Type B pancreatic cell (in vitro differentiated cells): ENCODE measurements at places on chromosomes 1 and 21. TPM values are rescaled to one million over a fixed set of nuclear protein-coding genes. Genes with fewer than 3 reads are reported as not detected.

GRCh38 chr1:231139125-231139649 is 22.7 kb upstream of the TRIM67 start:
- no peak for DNase-seq

DNA sequence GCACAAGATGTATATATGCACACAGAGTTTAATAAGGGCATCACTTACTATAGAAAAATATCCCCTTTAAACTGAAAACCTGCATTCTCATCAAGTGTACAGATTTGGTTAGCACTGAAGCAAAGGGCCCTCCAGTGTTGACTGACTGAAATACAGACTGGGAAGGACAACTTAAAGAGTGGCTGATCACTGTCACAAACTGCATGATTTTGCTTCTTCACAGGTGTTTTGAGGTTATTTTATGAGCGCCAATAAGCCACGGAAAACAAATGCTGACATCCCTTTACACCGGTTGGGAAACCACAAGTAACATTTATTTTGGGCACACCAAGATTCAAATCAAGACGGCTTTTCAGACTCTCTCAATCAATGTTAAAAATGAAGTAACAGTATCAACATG is 30.9 kb upstream of the RAP1GAP start:
- no peak for DNase-seq

- no peak for DNase-seq
These were observed 54.9 kb upstream of the IGSF21 start for GRCh38 chr1:18052671-18053070.

- DNase-seq: peak; percentile 83
These were observed at the start of gene ST6GALNAC3 for GRCh38 chr1:76074321-76075187. ST6GALNAC3 (plus strand) TSS chr1:76074746.

- no peak for DNase-seq
These were observed 80.6 kb upstream of the SLC44A3 start for GRCh38 chr1:94739521-94740061.

GRCh38 chr1:204065174-204065985 is 7.5 kb upstream of the SOX13 start:
- no peak for DNase-seq

DNA sequence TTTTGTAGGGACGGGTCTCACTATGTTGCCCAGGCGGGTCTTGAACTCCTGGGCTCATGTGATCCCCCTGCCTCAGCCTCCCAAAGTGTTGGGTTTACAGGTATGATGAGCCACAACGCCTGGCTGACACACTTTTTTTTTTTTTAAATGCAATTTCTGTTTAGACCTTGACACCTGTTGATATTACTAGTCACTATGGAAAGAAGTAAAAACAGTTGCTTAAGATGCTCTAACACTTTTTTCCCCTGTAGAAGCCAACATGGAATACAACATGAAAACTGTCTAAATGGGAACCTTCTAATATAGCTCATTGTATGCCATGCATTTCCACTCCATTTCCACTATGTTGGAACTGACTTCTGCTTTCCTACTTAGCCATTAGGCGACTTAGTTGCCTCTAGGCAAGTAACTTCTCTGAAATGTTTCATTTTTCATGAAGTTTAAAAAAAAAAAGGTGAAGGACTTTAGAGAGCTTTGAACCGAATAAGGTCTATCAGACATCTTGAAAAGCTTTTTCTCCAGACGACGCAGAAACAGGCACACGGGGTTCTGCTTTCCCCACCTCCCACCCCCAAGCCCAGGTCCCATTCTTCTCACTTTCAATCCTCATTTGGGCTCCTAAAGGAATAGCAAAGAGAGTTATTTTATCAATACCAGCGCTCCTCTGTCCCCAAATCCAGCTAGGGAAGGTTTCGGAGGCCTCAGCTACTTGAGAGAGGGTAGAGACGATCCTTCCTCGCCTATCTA is 648 bp upstream of the DR1 start:
- no peak for DNase-seq

DNA sequence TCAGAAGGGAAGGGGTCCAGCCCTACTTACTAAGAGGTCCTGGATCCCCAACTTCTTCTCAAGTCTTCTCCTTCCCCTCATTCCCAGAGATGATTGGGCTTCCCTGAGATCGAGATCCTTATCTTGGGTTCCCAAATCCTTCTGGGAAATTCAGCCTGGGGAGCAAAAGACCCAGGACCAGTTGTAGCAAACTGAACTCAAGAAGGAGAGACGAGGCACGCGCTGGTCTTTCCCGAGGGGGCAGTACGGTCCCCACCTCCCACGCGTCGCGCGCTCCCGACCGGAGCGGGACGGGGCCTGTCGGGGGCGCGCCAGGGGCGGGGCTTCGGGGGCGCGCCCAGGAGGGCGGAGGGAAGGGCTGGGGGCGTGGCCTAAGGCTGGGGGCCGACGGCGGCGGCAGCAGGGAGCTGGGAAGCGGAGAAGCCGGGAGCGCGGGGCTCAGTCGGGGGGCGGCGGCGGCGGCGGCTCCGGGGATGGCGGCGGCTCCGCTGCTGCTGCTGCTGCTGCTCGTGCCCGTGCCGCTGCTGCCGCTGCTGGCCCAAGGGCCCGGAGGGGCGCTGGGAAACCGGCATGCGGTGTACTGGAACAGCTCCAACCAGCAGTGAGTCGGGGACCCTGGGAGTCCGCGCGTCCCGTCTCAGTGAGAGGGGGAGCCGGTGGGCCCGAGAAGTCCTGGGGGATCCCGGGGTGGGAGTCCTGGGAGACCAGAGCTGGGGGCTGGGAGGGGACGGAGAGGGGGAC is at the start of gene EFNA3:
EFNA3 (plus strand) TSS at position 369 of the 741 bp plus-strand sequence; CDS start at position 474, 105 bp downstream.
- DNase-seq: peak; percentile 81

DNA sequence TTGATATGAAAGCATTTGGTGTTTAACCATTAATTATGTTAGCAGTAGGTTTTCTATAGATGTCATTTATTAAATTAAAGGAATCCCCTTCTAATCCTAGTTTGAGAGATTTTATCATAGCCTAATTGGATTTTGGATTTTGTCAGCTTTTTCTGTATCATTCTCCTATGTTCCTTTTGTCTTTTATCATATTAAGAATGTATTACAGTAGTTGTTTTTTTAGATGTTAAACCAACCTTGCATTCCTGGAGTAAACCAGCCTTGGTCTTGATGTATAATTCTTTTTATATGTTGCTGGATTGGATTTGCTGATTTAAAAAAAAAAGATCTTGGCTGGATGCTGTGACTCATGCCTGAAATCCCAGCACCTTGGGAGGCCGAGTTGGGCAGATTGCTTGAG is 5.6 kb downstream of the SETDB1 start:
- no peak for DNase-seq

DNA sequence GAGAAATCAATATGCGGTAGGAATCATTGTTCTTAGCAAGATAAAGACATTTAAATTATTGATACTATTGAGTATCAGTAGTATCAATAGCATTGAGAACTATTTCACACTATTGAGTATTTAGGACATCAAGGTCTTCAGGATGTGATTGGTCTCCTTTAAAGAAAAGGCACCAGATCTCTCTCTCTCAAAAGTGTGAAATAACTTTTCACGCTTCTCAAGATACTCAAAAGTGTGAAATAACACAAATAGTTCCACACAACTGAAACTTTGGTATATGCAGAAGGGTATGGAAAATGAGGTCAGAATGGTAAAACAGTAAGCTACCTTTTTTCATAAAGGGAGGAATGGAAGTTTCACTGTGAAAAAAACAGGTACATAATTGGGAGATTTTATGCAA is 6.7 kb upstream of the PYHIN1 start:
- no peak for DNase-seq

- no peak for DNase-seq
These were observed 121.8 kb downstream of the OSBPL9 start for GRCh38 chr1:51738681-51739080.

DNA sequence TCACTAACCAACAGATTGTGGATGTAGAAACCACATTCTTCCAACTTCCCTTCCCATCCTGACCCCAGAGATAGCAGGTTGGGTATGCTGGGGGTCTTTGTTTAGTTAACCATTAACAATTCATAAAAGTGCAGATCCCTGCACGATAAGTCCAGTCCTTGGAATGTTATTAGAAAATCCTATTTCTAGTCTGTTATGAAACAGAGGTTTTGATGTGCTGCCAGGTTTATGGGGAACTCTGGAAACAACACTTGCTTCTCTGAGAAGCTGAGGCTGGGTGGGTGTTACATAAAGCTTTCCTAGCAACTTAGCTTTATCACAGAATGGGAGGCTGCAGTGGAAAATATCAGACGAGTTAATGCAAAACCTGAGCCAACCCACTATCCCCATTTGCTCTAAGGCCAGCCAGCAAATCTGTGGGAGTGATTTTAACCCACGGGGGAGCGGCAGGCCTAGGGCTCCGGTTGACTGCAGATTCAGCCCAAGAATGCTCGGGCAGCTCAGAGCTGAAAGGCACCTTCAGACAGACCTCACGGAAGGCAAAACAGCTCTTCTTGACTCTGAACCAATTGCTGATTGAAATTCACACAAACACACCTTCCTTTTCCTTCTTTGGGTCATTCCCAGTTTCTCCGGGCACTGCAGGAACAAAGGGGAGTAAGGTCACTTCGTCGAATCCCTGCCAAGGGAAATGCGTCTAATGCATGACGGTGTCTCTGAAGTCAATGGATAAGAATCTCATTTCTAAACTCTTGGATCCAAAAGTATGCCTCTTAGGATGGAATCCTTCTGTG is 111.7 kb upstream of the IRF2BP2 start:
- no peak for DNase-seq

GRCh38 chr1:9453779-9454418 is 85.4 kb upstream of the SLC25A33 start:
- DNase-seq: no peak

DNA sequence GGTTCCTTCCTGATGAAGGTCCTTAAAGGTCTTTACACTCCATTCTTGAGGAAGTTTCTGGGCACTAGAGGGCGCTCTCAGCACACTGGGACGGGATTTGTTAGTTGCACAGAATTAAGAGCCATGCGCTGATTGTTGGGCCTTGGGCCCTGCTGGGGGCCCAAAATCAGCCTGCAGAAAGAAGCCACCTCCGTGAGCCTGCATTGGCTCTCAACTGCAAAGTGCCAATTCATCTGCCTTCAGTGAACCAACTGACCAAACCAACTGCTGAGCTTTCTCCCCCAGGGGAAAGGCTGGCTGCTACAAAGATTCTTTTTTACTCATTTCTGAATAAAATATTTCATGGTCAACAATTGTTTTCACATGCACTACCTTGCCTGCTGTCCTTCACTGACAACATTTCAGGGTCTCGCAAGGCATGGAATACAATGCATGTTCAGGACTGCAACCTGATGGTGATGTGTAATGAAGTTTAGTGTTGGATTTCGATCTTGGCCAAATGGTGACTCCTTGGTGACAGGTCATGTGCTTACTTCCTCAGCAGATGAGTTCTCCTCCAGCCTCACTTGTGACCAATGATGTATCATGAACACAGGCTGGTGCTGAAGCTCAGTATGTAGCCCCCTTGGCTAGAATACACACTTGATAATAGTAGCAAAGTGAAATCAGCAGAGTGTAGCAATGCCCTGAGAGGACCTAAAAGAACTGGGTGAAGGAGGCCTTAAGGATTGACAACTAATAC is 45.7 kb upstream of the PRDX6 start:
- peak; percentile 84 for DNase-seq

DNA sequence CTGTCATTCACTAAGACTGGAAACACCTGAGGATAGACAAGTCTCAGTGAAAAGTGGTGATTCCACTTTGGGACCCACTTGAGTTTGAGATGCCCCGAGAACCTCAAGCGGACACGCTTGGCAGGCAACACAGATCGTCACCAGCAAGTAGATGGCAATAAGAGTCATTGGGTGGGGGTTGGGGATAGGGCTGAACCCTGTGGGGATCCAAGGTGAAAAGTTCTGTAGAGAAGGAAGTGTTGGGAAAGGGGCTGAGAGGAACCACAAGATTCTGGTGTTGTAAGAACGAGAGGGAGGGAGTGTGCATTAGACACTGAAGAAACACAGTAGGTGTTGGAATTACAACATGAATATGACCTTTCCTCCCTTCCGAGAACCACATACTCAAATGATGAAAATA is 45.4 kb upstream of the TDRD10 start:
- no peak for DNase-seq

- DNase-seq: no peak
These were observed 25.8 kb downstream of the PDXK start for GRCh38 chr21:43744725-43745124.

GRCh38 chr1:186179231-186179630 is 195.8 kb downstream of the TPR start:
- no peak for DNase-seq

- no peak for DNase-seq
These were observed 236.8 kb downstream of the CAMTA1 start for GRCh38 chr1:7022058-7022457.

- peak; percentile 81 for DNase-seq
These were observed 20.7 kb downstream of the C1QB start for GRCh38 chr1:22673486-22674409.

GRCh38 chr1:3036447-3037280 is 15.4 kb downstream of the ACTRT2 start:
- no peak for DNase-seq

DNA sequence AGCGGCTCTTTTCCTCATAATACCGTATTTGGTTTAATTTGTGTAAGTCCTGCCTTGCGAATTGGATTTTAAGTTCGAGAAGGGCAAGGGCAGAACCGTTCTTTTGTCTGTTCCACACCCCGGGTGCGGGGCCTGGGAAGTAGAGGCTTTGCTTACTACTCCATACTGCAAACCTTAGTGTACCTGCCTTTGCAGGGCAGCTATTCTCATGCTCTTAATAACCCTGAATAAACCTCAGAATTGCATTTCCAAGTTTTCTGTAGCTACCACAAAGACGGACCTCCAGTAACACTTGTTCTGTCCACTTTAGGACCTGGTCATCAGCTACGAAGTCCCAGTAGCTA is 657 bp upstream of the HNRNPU start:
- no peak for DNase-seq

DNA sequence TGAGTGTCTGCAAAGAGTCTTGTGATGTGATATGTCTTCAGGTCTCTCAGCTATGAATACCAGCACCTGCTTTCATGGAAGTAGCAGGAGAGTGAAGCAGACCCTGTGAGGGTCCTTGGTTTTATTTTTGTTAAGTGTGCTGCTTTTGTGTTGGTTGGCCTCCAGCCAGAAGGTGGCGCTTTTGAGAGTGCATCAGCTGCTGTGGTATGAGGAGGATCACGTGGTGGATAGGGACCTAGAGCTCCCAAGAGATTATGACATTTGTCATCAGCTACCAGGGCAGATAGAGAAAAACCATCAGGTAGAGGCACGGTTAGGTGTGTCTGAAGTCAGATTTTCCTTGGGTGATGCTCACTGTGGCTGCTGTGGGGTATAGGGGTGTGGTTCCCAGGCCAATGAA is 1232.1 kb downstream of the MRPL39 start:
- DNase-seq: no peak

GRCh38 chr1:206930210-206930798 is 8.6 kb upstream of the FCMR start:
- no peak for DNase-seq

- DNase-seq: no peak
These were observed 1.3 kb downstream of the EXO1 start for GRCh38 chr1:241849345-241849695.

DIP2A gene
- 37.9 and 49.4 TPM in 2 replicates for total RNA-seq

ZNF683 gene
- not detected in 2 replicates for total RNA-seq

VSIG8 gene
- total RNA-seq: not detected in 2 replicates

SPATA46 gene
- not detected in 2 replicates for total RNA-seq

TENT5C gene
- 12.9 and 13.8 TPM in 2 replicates for total RNA-seq

STPG1 gene
- total RNA-seq: 7.2 and 8.7 TPM in 2 replicates

PROK1 gene
- total RNA-seq: 0.29 TPM in 2 replicates

YIPF1 gene
- total RNA-seq: 30.2 and 31.6 TPM in 2 replicates

CDC42BPA gene
- 18.5 and 33.8 TPM in 2 replicates for total RNA-seq

OR2L8 gene
- total RNA-seq: not detected in 2 replicates
